Kidney capillary endothelial cell (primary cell): ENCODE measurements at places on chromosomes 6 and 20.

GRCh38 chr20:58043236-58044140 is 185.0 kb downstream of the ANKRD60 start:
- no peak for DNase-seq

DNA sequence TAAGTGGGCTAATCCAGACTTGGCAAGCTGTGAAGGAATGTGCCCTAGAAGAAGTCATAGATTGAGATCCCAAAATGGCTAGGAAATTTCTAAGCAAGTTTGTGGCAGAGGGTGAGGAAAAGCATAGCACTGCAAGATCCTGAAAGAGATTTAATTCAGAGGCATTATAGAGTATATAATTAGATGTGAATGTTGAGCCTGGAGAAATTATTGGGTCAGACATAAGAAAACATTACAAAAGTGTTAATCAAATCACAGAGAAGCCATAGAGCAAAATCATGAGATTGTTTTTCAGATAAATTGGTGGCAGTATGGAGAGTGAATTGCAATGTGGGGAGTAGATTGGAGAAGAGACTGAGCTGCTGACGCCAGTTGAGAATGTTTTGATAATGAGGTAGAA is 90.0 kb downstream of the CD2AP start:
- no peak for DNase-seq

DNA sequence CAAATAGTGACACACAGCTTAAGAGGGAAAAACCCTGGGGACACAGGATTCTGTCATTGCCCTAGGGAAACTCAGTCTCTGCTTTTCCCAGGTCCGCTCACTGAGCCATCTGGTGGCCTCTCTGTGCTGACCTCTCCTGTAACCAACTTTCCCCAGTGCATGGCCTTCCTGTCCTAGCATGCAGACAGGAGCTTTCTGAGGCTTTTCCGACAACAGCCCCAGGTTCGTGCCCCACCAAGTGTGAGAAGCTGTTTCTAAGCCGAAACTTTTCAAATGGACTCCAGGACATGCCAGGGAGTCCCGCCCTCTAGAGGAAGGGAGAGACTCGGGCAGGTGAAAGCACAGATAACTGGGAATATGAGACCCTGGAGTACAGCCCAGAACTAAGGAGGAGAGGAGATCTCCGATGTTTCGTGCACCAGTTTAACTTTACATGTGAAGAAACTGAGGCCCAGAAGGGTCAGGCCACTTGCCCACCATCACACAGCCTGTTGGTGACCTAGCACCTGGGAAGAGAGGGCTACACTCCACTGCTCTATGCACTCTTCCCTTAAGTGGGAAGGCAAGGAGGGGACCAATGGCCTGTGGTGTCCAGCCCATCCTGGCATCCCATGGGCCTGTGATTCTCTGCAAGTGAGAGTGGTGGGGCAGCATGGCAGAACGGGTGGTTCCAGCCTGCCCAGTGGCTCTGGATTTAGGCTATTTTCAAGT is 46.2 kb downstream of the RPP40 start:
- DNase-seq, result no peak

DNA sequence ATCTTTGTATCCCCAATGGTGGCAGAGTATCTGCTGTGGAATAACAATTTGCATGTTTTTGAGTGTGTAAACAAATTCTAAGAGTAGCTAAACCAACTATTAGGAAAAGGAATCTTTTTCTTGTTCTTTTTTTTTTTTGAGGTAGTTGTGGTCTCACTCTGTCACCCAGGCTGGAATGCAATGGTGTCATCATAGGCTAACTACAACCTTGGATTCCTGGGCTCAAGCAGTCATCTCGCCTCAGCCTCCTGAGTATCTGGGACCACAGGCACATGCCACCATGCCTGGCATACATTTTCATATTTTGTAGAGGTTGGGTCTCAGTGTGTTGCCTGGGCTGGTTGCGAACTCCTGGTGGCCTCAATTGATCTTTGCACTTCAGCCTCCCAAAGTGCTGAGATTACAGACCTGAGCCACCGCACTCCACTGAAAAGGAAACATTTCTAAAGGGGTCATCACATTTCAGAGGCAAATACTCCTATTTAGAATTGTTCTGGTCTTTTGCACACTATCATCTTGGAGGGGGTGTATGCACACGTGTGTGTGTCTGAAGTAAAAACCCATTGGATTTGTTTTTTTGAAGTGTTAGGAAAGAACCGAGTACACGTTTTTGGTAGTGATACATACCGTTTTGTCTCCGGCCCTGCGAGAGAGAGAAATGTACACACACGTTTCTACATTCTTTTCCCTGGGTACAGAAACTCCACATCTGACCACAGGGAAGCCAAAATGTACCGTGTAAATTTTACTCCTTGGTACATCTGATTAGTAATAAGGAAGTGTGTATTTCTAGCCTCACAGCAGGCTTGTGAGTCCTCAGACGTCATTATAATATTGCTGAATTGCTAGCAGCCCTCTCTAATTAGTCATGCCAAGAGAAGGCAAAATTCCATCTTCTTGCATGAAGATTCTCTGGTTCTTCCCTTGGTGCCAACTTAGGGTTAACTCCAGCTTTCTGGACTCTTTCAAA is 183.6 kb downstream of the JARID2 start:
- no peak for DNase-seq

DNA sequence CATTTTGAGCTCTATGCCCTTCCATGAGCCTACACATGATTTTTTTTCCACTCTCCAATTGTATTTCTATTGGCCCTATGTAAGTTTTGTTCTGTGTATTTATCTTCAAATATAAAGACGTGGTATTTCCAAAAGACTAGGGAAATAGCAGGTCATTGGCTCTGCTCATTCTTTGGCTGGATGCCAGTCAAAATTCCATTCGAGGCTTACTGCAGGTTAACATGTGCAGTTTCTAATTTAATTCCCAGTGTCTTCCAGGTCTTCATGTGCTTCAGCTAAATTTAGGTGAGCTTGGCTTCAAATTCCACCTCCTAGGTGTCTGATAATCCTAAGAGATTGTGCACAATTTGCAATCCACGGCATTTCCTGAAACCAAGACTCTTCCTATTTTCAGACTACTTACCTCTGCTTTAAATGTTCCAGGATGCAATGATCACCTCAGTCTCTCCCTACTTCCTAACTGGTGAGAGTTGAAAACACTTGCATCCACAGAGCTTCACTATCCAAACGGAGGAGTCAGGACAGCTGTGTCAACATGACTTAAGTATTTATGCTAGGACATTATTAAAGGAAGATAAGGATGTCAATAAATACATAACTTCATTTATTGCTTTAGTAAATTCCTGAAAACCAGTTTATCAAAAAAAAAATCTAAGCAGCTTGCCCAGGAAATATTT is 236.1 kb downstream of the COL12A1 start:
- no peak for DNase-seq

GRCh38 chr6:14865531-14866100 is 380.3 kb upstream of the JARID2 start:
- no peak for DNase-seq

- DNase-seq, result no peak
These were observed 10.6 kb downstream of the TMEM242 start for GRCh38 chr6:157312757-157313156.

DNA sequence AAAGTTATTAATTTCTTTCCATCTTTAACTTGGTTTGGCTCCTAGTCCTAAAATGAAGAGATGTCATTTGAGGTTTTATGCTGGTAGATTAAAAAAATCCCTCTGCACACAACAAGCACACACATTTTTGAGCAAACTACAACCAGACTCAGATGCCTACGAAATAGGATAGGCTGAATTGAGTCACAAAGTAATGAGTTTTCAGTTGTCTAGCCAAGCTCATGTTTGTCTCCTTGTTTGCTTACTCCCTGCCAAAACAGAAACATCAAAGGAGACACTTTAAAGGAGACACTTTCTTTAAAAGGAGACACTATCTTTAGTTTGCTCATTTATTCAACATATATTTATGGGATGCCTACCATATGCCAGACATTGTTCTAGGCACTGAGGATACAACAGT is 56.2 kb downstream of the TPBG start:
- no peak for DNase-seq

- no peak for DNase-seq
These were observed 43.6 kb downstream of the CTCFL start for GRCh38 chr20:57481281-57481711.

DNA sequence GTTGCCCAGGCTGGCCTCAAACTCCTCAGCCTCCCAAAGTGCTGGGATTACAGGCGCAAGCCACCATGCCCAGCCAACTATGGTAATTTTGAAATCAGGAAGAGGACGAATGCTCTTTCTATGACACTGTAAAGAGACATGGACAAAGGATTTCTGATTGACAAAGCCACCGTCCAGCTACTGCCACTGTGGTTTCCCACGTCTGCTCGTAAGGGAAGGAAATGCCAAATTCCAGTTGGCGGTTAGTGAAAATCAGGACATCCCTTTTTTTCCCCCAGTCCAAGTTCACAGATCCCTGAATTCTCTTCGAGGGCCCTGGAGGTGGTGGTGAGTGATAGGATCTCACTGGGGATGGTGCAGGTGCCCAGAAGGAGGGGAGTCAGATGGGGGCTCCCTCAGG is 31.2 kb downstream of the SNAI1 start:
- DNase-seq, result no peak

- DNase-seq, result no peak
These were observed 13.2 kb upstream of the HMGA1 start for GRCh38 chr6:34223381-34223955.

DNA sequence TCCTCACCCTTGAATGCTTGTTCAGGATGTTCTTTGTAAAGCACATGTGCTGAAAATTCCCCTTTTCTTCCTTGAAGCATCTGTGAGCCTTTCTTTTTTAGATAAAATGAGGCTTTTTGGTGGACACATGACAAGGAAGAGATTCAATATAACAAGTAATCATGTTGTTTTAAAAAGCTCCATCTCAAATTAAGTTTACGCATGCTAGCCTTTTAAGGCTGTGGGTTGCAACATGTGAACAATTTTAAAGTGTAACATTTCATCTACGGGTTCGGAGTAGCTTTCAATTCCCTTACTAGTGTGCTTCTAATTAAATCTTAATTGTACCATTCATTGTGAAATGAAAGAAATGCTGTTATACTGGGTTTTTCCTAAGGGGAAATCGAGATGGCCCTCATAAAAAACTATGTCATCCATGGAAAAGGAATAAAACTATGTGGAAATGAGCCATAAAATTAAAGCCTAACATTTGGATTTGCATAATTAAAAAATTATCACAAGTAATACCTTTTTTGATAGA is 19.3 kb upstream of the OSTM1 start:
- no peak for DNase-seq

- no peak for DNase-seq
These were observed 2.3 kb upstream of the DLK2 start for GRCh38 chr6:43457643-43458042.

GRCh38 chr6:166104107-166104506 is 63.5 kb downstream of the TBXT start:
- no peak for DNase-seq

DNA sequence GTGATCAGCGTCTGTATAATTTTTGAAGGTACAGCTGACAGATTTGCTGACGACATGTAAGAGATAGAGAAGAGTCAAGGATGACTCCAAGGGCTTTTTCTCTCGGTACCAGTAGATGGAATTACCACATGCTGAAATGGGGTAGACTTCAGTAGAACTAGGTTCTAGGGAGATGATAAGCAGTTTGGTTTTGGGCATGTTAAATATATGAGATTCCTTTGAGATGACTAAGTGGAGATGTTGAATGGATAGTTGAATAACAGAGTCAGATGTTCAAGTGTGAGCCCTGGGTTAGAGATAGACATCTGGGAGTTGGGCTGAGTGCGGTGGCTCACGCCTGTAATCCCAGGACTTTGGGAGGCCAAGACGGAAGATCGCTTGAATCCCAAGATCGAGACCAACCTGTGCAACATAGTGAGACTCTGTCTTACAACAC is 50.0 kb downstream of the PHF20 start:
- DNase-seq, result peak; percentile 7

DNA sequence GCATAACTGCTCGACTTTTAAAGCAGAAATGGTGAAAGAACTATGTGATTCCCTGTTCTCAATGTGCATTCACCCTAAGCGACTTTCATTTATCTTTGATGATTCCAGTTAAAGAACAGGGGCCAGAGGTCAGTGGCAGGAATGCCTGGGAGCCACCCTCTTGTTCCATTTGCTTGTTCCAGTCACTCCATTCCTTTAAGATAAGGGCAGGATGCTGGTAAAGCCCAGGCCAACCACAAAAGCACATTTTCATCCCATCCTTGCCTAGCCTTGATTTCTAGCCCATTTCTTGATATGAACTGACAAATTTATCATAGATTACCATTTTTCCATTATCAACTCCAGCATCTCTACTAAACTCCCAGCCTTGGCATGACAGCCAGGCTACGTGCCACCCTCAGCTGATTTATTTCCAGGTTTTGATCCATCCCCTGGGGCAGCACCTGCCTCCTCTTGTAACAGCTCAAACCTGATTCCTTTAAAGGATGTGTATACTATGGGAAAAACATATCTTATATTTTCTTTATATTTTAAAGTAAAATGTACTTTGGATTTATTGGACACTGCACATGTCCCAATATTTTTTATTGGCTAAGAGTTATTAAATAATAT is 19.2 kb downstream of the HMGN3 start:
- DNase-seq, result no peak

DNA sequence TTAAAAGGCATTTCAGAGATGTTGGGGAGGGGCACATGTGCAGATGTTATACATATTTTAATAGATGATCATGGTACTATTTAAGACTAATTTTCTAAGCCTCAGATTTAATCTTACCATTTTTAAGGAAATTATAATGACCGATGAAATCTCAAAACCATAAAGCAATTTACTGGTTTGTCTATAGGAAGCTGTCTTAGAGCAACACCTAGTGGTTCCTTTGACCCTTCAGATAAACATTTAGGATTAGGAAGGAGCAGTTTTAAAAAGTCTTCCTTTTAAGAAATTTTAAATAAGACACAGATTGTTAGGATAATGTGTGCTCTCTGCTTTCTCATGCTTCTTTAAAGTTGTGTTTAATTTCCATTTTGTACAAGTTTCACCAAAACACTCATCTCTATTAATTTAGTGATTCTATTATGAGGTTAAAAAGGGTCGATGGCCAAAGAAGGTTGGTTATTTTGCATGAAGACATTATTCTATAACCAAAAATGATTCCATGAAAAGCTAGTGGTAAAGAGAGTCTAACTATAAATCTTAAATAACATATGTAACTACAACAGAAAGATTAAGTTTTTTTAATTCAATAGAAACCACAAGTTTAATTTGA is 376.4 kb downstream of the HACE1 start:
- peak; percentile 11 for DNase-seq

- no peak for DNase-seq
These were observed 1143.9 kb upstream of the GJE1 start for GRCh38 chr6:140988780-140989179.

- DNase-seq, result no peak
These were observed 6.7 kb downstream of the RAET1E start for GRCh38 chr6:149891259-149891658.

- DNase-seq, result peak; percentile 64
These were observed at the start of gene CD2AP for GRCh38 chr6:47477497-47478232. Gene CD2AP (plus strand): TSS chr6:47477789. CDS start chr6:47478245, 456 bp downstream.

GRCh38 chr6:26328265-26328844 is 36.6 kb upstream of the BTN3A2 start:
- no peak for DNase-seq
